ENCODE measurements at places on chromosomes 6 and 20.

- no peak for DNase-seq
Measured at GRCh38 chr6:40509086-40509485, 78.1 kb downstream of the LRFN2 start.

DNA sequence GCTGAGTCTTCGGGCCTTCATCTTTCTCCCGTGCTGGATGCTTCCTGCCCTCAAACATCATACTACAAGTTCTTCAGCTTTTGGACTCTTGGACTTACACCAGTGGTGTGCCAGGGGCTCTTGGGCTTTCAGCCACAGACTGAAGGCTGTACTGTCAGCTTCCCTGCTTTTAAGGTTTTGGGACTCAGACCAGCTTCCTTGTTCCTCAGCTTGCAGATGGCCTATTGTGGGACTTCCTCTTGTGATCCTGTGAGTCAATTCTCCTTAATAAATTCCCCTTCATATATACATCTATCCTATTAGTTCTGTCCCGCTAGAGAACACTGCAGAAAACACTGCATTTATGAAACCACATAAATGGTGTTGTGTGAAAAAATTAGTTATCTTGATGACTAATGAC lies 13.9 kb upstream of the BCLAF1 start:
- DNase-seq: no peak

DNA sequence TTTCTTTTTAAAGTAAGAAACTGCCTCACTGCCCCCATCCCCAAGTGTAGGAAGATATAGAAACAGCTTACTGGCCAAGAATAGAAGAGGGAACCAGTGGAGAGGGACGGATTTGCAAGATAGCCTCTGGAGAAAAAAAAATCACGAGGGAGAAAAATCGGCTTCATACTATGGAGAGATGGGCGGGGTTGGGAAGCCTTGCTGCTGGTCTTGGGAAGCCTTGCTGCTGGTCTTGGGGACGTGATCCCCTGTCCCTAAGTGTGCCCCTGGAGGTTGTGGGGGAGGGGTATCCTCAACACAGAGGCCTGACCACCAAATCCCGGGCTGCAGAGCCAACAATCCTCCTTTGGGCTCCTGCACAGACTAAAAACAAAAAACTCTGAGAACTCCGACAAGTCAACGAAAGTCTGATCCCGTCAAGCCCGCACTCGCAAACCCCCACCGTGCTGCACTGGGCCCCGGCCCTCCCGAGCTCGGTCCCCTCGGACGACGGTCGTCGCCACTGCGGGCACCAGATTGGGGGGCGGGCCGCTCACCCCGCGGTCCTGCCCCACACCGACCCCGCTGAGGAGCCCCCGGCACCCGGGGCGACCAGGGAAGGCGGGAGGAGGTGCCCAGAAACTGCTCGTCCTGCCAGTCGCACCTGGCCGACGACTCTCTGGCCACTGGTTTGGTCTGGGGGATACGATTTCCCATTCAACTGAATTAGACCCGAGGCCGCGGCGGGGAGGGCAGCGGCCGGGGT lies 750 bp downstream of the MAP7 start:
- no peak for DNase-seq

- DNase-seq: no peak
Measured at GRCh38 chr20:25209400-25209799, 13.9 kb downstream of the ENTPD6 start.

- DNase-seq: no peak
Measured at GRCh38 chr6:154994836-154995253, 270 bp upstream of the TIAM2 start.

- DNase-seq: no peak
Measured at GRCh38 chr6:1347161-1347560, 35.3 kb downstream of the FOXQ1 start.

- no peak for DNase-seq
Measured at GRCh38 chr6:88728756-88729155, 234.7 kb downstream of the RNGTT start.

GRCh38 chr6:45964300-45964699 lies 51.4 kb downstream of the CLIC5 start:
- DNase-seq: no peak

DNA sequence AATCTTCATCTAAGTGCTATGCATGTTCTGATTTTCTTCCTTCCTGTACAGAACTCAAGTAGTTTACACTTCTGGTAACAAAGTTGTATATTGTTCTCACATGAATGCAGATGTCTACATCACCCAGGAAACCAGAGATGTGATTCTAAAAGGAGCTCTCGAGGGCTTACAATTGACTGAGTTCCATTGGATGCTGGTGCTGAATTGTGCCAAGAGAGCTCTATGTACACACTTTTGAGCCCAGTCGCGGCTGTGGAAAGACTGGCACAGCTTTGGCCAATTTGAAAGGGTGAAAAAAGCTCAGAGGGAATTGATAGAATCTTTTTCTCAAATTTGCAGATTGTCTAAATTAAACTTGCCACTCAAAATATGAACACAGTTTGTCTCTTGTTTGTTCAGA lies 340.7 kb downstream of the LMBRD1 start:
- no peak for DNase-seq

DNA sequence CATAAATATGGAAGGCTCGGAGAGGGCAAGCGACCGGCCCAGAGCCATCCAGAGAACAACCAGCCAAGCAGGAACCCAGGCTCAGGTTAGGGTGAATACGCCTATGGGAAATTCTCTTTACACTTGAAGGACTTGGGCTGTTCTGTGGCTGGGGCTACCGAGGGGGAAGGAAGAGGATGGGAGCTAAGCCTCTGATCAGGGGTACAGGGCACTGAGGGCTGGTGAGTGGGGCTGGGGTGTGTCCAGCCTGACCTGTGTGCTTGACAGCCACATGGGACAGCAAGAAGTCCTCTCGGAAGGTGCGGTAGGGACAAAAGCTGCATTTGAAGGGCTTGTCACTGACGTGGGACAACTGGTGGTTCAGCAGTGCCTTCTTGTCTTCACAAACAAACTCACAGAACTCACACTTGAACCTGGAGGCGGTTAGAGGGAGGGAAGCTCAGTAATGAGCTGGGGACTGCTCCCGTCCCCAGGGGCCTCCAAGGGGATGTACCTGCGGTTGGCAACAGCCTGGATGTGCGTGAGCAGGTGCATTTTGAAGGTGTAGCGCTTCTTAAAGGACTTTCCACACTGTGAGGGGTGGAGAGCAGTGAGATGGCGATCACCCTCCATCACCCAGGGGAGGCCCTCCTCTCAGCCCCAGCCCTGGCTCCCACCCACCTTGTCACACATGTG lies 11.9 kb downstream of the ZNF335 start:
- DNase-seq: no peak

DNA sequence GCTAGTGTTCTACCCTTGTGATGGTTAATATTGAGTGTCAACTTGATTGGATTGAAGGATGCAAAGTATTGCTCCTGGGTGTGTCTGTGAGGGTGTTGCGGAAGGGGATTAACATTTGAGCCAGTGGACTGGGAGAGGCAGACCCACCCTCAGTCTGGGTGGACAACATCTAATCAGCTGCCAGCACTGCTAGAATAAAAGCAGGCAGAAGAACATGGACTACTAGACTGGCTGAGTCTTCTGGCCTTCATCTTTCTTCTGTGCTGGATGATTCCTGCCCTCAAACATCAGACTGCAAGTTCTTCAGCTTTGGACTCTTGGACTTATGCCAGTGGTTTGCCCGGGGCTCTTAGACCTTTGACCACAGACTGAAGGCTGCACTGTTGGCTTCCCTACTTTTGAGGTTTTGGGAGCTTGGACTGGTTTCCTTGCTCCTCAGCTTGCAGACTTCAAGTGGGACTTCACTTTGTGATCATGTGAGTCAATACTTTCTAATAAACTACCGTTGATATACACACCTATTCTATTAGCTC lies 50.1 kb downstream of the SDHAF4 start:
- no peak for DNase-seq

GRCh38 chr20:64254571-64255360 lies 782 bp upstream of the PCMTD2 start:
- DNase-seq: no peak

- no peak for DNase-seq
Measured at GRCh38 chr6:107489636-107490565, at the start of gene SOBP. Gene SOBP (plus strand): TSS chr6:107490117. CDS start chr6:107490617, 500 bp downstream.

- DNase-seq: no peak
Measured at GRCh38 chr6:537114-537513, 119.8 kb downstream of the HUS1B start.
